Activated CD4-positive, alpha-beta T cell treated with anti-CD3 and anti-CD28 coated beads, Interleukin-2, amount 50 U/mL, for 24 hours (primary cell): ENCODE measurements at places on chromosomes 3 and 15.

DNA sequence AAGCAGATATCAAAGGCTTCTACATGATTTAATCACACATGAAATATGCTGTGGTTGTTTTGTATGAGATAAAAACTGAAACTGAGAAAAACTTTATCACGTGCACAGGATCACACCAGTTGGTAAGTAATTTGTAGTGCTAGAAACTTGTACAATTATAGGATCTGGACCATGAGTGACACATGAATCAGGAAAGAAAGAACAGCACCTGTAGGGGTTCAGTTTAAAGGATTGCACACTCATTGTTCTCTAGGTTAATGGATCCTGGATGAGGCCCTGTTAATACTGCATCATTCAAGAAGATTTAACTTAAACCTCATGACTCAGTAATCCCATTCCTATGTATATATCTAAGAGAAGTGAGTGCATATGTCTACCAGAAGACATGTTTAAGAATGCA is 87.9 kb downstream of the STT3B start:
- no peak for DNase-seq

- no peak for DNase-seq
These were observed 962 bp upstream of the NEK4 start for GRCh38 chr3:52771702-52772101.

DNA sequence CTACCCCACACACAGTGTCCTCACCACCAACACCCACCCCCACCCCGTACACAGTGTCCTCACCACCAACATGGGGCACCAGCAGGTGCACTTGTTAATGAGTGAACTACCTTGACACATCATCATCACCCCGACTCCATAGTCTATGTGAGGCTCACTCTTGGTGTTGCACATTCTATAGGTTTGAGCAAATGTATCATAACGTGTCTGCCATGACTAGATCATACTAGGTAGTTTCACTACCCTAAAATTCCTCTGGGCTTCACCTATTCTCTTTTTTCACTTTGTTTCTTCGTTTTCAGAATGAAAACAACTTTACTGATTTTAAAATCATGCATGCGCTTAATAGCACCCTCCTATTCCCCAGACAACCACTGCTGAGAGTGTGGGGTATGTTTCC is 102.6 kb upstream of the SLC6A6 start:
- DNase-seq, result no peak

DNA sequence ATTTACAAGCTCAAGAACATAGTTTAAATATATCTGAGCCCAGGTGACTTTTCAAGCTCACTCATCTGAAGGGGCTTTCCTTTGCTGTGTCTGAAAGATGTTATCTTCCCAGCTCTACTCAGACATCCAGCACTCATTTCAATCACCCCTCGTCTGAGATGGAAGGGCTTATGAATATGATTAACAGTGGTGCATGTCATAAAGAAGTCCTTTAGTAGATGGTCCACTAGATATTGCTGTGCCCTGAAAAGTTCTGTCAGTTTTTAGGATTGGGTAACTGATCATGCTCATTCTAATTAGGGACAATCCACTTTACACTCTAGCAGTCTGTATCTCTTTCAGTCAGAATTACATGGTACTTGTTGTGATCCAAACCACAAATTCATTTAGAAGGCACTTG is 28.3 kb downstream of the RETNLB start:
- DNase-seq, result no peak

DNA sequence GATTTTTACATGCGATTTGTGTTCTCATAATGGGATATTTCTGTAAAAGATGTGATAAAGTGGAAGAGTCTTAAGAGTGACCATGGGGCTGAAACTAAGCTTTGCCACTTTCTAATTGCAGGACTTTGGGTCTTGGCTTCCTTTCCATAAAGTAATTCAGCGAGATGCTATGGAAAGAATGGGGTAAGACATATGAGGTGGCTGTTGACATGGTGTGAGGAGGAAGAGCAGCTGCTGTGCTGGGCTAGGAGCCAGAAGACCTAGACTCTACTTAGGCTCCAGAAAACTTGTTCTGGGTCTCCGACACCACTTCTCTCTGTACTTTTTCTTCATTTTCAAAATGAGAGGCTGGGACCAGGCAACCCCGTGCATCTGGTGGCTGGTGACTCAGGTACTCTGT is 654.5 kb upstream of the CFAP20DC start:
- no peak for DNase-seq

- DNase-seq, result no peak
These were observed 116.7 kb downstream of the STAC start for GRCh38 chr3:36496684-36497633.

DNA sequence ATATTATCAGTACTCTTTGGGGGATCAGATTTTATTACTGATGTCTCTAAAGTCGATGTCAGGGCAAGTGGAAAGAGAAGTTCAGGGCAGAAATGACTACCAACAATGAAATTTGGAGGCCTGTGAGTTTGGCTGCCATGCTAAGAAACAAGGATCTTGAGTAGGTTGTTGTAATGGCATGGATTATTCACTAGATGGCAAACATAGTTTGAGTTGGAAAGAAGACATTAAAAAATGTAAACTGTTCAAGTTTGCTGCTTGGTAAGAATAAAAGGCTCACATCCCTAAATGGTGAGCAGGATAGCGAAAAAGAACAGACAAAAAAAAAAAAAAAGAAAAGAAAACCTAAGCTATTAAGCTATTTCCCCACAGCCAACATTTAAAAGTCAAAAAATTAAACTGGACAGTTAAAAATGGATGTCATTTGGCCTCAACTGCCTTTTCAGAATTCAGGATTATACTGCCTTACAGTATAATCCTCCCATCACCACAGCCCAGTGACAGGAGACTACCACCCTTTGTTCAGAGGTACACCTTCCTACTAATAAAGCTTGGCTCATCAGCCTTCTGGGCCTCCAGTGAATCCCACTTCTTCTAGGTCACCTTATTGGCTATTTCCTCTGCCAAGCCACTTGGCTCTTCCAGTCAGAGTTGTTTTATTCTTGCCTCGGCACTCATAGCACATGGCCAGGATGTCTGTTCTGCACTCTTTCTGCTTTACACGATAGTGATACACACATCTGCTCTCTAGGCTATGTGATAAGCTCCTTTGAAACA is 163.7 kb downstream of the PLD1 start:
- no peak for DNase-seq

- DNase-seq, result no peak
These were observed 919.3 kb downstream of the TUSC7 start for GRCh38 chr3:117628823-117629291.

GRCh38 chr3:149273096-149273751 is 51.6 kb upstream of the CP start:
- DNase-seq, result peak; percentile 40

DNA sequence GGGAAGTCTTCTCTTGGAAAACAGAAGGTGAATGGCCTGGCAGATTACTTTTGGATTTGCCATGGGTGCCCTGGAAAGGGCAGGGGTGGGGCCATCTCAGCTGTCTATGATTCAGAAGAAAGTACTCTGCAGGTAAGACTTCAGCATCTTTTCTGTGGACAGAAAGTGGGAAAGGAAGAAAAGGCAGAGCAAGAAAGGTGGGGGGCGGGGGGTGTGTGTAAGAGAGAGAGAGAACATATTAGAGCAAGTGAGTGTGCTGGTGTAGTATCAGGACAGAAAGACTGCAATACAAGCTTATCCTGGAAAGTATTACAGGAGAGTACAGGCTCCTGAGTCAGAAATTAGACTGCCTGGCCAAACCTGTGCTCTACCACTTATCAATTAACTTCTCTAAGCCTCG is 5.5 kb downstream of the TAGLN3 start:
- DNase-seq, result no peak

DNA sequence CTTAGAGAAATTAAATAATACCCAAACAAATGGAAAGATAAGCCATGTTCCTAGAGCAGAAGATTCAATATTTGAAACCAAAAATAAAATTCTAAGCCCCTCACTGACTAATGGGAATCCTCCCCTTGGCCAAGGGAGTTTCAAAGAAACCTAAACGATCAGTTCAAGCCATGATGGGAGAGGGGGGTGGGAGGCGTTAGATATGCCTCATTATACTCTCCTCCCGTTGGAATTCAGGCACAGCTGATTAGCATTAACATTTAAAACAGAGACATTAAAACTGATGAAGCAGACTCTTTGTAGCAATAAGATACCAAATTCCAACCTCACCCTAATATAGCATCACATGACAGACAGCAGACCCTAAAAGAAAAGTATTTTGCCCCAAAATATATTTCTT is 32.9 kb downstream of the OCA2 start:
- no peak for DNase-seq

GRCh38 chr3:155024006-155024638 is 56.0 kb upstream of the MME start:
- no peak for DNase-seq

- DNase-seq, result no peak
These were observed 255.3 kb downstream of the RORA start for GRCh38 chr15:60973637-60974415.

DNA sequence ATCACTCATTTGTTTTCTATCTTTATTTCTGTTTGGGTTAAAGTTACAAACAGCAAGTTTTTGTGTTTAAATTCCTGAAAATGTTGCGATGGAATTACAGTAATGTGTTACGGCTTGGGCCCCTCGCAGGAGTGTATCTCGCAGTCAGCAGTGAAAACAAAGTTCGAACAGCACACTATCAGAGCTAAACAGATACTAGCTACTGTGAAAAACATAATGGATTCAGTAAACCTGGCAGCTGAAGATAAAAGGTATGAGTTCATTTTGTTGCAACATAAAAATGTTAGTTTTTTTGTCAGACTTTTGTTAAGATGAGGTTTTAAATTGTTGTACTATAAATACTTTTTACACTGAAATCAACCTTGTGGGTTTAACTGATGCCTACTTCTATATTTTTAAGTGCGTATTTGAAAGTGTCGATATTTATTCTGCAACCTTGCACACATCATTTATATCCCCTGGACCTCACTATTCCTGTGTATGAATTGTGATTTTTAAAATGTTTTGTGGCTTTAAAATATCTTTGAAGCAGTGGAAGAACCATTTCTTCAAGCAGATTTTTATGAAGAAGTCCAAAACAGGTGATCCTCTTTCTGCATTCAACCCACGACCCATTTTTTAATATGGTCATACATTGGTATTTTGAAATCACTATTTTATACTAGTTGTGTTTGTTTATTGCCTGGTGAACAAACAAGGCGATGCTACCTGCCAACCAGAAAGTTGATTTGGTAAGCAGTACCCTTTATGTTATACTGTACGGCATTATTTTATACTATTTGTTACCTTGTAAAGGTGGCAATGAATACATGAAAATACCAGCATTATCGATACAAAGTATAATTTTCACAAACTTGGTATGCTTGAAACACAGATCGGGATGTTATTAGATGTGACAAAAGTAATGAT is 27.8 kb downstream of the MFN1 start:
- DNase-seq, result no peak

DNA sequence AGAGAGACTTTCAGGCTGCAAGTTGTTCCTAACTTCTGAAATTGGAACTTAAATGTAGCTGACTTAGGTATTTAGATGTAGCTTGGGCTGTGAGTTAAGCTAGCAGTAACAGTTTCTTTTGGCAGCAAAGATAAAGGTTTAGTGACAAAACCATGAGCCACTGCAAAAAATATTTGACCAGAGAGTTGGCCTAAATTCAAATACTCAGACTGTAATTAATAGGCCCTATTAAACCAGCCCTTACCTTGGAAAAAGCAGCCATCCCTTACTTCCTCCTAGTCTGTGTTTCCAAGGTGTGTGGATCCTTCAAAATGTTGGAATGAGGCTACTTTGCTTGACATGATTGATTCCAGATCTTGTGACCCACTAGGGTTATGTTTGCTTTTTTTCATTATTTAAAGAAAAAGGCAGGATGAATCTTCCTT is 8.2 kb downstream of the TPM1 start:
- no peak for DNase-seq

DNA sequence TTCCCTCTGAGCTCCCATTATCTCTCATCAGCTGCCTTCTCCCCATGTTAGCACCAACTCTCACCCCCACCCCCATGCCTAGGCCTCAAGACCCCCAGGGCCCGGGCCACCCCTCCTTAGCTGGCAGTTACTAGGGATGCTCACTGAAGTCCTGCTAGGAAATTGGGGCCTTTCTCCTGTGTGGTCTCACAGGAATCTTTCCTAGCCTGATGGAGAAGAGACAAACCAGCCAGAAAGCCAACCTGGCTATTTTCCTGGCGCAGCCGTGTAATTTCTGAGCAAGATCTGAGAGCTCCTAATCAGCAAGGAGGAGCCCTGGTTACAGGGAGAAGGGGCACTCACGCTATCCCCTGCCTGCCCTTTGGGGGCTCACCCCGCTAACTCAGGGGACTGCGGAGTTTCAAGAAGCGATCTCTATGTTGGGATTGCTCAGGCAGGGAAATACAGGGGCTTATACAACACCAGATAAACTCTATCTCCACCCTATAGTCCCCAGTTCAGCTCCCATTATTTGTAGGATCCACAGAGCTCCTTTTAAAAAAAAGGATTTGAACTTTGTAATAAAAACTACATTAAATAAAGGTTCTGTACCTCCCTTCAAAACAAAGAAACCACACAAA is 25.2 kb downstream of the NR2F2 start:
- no peak for DNase-seq

GRCh38 chr3:63976872-63977200 is 46.5 kb downstream of the PSMD6 start:
- DNase-seq, result no peak

GRCh38 chr15:66461917-66462316 is 35.6 kb downstream of the SNAPC5 start:
- DNase-seq, result no peak

DNA sequence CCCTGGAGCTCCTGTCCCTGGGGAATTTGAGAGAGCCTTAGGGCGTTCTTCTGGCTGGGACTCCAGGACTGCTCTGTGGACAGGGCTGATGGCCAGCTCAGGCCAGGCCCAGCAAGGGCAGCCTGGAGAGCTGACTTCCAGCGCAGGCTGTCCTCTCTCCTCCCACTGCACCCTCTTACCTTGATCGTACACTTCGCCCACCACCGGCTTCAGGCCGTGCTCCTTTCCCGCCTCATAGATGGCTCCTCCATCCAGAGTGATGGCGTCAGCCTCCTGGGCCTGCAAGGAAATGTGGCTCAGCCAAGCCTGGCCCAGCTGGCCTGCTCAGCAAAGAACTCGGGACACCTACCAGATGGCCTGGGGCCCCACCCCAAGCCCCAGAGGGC is 3.1 kb downstream of the MELTF start:
- no peak for DNase-seq

GRCh38 chr3:32495085-32495484 is 7.6 kb downstream of the CMTM6 start:
- no peak for DNase-seq

DNA sequence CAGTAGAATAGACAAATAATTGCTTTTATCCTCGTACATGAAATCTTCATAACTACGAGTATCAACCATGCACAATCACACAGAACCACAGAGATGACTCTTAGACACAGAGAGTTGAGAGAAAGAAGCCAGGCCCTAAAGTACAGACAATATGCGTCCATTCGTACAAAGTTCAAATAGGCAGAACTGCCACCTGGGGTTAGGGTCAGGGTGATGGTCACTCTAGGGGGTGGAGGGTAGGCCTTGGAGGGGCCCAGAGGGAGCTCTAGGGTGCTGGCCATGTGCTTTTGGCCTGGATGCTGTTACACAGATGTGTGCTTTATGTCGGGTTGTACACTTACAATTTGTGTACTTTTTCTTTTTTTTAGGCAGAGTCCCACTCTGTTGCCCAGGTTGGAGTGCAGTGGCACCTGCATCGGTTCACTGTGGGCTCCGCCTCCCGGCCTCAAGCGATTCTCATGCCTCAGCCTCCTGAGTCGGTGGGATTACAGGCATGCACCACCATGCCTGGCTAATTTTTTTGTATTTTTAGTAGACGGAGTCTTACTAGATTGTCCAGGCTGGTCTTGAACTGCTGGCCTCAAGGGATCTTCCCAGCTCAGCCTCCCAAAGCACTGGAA is 65.9 kb upstream of the KLF13 start:
- DNase-seq, result no peak
